B cell (primary cell): ENCODE measurements at places on chromosomes 4 and X. TPM values are rescaled to one million over a fixed set of nuclear protein-coding genes. Genes with fewer than 3 reads are reported as not detected.

The DCAF4L1 gene
- 0.19 and 0.20 TPM in 2 replicates for total RNA-seq

GRCh38 chr4:119261986-119262385 lies 49.5 kb downstream of the USP53 start:
- no peaks in the 10 kb centered on the region for H3K27me3 ChIP-seq
- H3K36me3 ChIP-seq: no peaks in the 10 kb centered on the region
- H3K4me1 ChIP-seq: no peaks in the 10 kb centered on the region

The DUSP9 gene
- total RNA-seq: not detected in 2 replicates

- no peaks in the 10 kb centered on the region for H3K4me1 ChIP-seq
- no peaks in the 10 kb centered on the region for H3K27me3 ChIP-seq
- H3K27ac ChIP-seq: no peak overlapping the region
- no peaks in the 10 kb centered on the region for H3K36me3 ChIP-seq
- no peak for DNase-seq
- no peak overlapping the region for H3K4me3 ChIP-seq
Observed at GRCh38 chr4:136001791-136002190, 1530.5 kb downstream of the PCDH18 start.
